ENCODE measurements at places on chromosomes 4 and X.

DNA sequence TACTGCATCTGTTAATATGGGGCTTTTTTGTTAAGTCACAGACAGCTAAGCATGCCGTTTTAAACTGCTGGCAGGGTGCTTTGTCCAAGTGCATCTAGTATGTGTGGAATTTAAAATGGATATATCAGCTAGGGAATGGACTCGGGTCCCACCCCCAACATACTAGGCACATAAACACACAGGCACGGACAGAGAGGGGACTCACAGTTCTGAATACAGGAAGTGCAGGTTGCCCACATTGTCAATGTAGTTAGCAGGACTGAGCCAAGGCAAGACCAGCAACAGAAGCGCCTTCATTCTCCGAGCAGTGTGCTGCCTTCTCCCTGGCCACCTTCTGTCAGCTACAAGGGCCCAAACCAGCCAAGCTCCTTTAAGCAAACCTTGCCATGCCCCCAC lies 33.6 kb downstream of the LNX1 start:
- DNase-seq: no peak

- DNase-seq: no peak
Observed at GRCh38 chr4:67899096-67899495, 15.3 kb upstream of the TMPRSS11D start.

- no peak for DNase-seq
Observed at GRCh38 chr4:141731481-141731880, 95.1 kb downstream of the IL15 start.

- DNase-seq: no peak
Observed at GRCh38 chr4:71847300-71847699, 63.4 kb upstream of the GC start.

GRCh38 chrX:106783716-106784115 lies 18.8 kb upstream of the TBC1D8B start:
- no peak for DNase-seq

DNA sequence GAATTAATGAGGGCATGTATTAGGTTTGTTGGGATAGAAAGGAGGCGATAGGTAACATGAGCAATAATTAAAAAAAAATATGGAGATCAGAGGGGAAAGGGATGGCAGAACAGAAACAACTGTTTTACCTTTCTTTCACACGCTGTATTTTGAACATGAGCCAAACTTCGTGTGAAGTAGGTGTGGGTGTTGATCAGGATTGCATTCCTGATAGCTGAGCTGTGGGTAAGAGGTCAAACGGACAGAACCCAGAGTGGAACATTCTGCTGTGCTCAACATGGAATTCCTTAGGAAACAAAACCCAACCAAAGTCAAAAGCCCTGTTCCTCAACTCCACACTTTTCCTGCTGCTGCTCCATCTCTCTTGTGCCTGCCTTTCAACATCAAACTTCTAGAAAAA lies 162.5 kb upstream of the CASK start:
- no peak for DNase-seq

DNA sequence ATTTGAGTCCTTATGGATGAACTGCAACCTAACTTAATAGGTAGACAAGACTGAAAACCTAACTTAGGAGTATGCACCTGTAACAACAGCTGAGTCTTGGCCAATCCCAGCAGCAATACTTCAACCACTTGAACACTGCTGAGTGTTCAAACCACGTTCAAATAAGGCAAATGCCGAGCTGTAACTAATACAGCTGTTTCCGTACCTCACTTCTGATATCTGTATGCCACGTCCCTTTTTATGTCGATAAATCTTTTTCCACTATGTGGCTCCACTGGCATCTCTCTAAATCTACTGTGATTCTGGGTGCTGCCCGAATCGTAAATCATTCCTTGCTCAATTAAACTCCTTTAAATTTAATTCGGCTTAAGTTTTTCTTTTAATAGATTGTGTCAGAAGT lies 459.7 kb downstream of the INPP4B start:
- DNase-seq: no peak

GRCh38 chr4:163556177-163556576 lies 61.7 kb downstream of the TMA16 start:
- peak; percentile 58 for DNase-seq

DNA sequence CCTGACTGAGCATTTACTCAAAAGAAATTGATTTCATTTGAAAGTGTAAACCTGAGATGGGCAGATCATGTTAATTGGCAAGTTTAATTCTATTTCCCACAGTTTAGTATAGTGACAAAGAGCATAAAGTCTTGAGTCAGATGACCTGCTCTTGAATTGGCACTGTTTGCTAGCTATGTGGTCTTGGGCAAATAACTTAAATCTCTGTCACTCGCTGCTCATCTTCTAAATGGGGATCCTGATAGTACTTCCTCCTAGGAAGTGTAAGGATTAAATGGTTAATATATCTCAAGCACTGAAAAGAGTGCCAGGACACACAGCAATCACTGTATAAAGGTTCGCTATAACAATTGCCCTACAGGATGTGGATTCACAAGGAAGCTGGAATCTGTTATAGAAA lies 242.8 kb upstream of the JADE1 start:
- DNase-seq: no peak

DNA sequence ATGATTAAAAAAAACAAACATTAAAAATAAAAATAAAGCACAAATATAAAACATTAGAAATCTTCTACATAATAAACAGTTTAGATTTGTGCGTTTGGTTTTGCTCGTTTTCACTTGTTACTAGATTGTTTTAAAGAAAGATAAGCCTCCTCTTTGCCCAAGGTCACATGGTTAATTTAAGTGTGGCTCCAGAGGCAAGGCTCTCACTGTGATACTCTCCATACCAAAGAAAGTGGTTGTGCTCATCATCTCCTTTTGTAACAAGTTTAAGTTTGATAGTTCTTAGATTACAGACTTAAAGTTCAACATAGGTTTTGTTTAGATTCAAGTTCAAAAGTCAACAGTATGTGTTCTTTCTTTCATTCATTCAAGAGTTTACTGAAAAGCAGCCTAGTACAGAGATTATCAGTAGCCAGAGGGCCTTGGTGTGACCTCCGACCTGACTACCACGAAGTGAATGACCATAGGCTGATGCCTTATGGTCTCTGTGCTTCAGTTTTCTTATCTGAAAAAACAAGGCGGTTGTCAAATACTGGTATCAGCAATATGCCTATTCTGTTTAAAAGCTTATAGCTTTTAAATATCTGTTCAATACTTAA lies 133.2 kb downstream of the ZAR1 start:
- DNase-seq: peak; percentile 87

DNA sequence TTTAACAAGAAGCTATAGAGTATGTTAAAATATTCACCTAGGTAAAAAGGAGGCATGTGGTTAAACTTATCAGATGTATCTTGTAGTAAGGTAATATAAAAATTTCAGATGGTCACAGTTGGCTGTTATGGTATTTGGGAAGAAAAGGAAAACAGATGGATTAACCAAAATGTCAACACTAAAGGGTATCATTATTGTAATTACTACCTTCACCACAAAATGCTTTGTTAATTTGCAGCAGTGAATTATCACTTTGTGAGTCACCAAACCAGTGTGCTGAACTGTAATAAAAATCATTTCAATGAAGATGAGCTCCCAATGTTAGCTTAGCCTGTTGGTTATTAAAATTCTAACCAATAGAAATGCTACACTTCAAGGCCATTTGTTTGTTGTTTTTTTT lies 233.9 kb downstream of the RPA4 start:
- no peak for DNase-seq

DNA sequence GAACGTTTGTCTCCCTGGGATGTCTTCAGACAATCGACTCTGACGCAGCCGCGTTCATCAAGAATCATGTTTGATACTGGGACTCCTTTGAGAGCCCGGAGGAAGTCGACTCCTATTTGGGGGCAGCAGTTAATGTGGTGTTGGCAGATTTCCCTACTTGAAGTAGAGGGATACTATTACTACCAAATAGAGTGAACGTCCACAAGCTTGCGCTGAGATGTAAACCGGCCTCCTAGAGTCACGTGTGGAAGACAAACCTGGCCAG lies 18.7 kb downstream of the PIGG start:
- DNase-seq: no peak

- peak; percentile 32 for DNase-seq
Observed at GRCh38 chr4:4668355-4669210, 126.7 kb upstream of the STX18 start.

DNA sequence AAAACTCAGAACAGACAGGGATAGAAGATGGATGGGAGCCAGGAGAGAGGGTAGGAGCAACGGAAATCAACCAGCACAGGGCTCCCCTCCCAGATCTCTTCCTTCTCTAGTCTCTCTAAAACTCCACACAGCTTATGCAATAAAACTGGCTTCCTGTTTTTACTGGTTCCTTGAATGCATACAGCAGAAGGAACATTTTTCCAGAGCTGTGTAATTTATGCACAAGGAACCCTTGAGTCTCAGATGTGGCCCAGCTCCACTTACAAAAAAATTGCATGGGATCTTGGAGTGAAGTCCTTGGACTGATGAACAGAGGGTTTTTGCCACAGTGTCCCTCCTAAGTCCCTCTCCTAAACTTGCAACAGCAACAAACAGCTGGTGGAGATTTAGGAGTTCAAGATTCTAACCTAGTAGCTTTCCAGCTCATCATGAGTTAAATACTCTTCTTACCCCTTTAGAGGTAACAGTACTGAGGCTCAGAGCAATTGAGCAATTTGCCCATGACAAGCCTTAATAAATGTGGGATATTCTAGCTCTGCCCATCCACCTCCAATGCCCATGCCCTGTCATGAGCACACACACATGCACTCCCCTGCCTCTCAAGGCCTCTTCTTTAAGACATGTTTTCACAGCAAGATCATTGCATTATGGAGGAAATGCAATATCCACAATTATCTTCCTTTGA lies 18.4 kb upstream of the CC2D2A start:
- DNase-seq: peak; percentile 1

- DNase-seq: no peak
Observed at GRCh38 chrX:133054761-133055405, 42.0 kb downstream of the USP26 start.

DNA sequence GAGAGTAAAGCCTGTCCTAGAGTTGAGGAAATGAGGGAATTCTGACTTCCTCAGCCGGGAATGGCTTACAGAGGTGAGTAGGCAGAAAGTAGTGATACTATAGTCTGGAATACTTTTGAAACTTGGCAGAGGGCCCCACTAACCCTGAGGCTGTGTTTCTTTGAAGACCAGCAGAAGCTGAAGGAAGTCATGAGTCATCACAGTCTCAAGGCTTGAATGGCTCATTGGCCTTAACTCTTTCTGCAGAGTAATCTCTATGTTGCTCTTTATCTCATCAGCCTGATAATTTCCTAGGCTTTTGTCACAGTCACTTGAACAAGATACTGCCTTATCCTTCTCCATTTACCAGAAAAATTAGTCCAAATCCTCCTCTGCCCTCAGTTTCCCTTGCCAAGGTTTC lies 80.8 kb downstream of the ANKRD50 start:
- peak; percentile 87 for DNase-seq

DNA sequence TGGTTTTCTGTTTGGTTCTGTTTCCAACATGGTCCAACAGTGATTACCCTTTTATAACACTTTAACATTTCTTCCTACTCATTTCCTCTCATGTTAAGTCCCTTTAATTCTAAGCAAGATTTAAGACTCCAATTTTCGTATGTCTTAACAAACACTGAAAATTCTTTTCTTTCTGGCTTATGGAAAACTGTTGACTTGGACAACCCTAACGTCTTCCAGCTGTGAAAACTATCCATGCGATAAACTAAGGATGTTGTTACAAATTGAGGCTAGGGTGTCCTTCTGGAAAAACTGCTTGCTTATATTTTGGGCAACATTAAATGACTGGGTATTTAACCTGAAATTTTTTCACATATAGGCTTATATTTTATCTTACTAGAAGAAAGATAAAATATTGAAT lies 33.9 kb upstream of the RTL3 start:
- DNase-seq: no peak

DNA sequence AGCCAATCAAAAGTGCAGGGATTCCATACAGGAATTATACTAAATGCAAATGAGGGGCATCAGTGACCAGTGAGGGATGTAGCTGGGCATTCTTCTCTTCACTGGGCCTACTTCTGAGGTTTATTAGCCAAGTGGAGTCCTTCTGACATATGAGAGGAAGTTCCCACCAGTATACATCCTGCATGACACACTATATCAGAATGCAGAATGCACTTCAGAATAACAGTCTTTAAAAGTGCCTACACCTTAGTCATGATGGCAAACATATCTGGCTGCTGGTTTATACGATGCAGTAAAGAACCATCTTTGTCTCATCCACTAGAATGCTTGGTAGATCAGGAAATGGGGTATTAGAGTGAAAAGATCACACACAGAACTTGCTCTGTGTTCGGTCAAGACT lies 180.3 kb upstream of the PPARGC1A start:
- DNase-seq: no peak

DNA sequence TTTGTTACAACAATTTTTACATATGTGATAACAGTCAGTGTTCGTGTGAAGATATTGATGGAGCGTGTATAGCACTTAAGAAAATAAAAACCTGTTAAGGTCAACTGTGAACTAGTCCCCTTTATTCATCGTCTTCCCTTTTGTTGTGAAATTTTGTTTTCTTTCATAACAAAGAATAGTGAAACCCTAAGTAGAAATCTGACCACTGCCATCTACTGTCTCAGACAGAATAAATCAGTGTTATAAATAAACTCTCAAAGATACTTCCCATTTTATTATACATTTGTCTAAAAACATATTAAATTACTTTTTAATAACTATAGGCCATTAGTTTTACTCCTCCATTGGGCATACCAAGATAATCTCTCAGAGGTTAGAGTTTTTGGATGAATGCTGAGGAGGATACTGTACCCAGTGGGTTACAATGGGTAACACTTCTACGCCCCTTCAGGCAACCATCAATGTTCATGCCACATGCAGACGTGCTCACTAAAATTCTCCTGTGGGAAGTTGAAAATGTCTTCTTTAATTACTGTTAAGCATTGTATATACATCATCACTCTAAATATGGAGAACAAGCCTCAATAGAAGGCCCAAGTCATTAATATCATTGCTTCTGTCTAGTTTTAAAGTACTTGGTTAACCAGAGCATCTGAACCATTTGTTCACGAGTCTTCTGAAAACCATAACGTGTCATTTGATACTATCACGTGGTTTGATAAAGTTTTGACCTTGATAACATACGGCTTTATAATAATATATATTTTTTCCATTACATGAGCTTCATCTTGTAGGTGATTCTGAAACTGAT lies 171.2 kb downstream of the TMA16 start:
- peak; percentile 21 for DNase-seq

- DNase-seq: no peak
Observed at GRCh38 chr4:140463614-140464013, 34.5 kb downstream of the MGAT4D start.

DNA sequence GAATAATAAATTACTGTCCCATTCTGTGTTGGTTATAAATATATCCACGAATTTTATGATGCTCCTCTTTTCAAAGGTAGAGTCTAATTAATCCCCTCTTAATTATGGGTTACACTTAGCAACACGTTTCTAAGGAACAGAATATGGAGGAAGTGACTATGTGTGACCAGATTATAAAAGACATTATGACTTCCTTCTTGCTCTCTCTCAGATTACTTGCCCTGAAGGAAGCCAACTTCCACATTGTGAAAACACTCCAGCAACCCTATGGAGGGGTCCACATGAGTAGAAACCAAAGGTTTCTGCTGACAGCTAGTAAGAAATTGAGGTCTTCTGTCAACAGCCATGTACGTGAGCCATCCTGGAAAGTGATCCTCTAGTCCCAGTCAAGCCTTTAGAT lies 59.3 kb downstream of the WDFY3 start:
- DNase-seq: no peak

Data from OCI-M1 (cell line).